ENCODE measurements at places on chromosomes 2 and 18.

GRCh38 chr2:48233005-48233404 is 296.9 kb upstream of the STON1 start:
- no peak for DNase-seq

DNA sequence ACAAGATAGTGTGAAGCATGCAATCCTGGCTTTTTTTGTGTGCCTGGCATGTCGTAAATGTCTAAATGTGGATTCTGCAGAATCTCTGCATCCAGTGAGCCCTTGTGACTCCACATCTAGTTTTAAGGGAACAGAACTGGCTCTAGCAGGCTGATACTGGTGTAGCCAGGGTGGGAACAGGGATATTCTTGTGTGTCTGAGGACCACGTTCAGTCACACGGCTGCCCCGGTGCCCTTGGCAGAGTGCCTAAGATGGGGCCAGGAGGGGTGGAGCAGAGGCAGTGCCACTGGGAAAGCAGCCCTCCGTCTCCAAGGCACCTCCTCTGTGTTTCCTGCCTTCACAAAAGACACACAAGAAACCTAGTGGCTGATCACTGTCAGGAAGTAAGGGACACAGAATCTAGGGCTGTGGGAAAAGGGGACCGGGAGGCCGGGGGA is 91.5 kb upstream of the PARD3B start:
- DNase-seq: no peak

DNA sequence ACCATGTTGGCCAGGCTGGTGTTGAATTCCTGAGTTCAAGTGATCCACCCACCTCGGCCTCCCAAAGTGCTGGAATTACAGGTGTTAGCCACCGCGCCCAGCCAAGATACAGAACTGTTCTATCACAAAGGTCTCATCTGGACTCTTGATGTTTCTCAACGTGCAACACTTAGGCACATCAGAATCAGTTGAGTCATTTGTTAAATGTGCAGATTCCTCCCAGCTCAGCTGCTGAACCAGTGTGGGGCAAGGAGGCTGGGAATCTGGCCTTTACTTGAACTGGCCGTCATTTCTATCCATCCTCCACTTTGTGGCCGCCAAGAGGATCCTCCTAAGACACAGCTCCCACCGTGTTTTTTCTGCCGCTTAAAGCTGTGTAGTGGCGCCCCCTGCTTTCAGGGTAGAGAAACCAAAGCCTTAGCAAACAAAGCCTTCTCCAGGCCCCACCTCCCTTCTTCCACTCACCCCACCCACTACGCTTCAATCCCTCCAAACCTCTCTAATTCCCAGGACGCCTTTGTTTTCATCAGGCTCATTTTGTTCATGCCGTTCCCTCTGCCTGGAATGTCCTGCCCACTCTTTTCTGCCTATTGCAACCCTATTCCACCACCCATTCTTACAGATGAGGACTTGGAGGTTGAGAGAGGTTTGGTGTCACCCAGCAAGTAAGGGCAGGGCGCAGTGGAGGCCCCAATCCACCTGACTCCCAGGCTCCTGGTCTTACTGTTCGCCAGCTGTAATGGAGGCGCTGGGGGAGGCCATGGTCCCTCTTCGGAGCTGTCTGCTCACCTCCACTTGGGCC is 776 bp upstream of the SPEG start:
- no peak for DNase-seq

DNA sequence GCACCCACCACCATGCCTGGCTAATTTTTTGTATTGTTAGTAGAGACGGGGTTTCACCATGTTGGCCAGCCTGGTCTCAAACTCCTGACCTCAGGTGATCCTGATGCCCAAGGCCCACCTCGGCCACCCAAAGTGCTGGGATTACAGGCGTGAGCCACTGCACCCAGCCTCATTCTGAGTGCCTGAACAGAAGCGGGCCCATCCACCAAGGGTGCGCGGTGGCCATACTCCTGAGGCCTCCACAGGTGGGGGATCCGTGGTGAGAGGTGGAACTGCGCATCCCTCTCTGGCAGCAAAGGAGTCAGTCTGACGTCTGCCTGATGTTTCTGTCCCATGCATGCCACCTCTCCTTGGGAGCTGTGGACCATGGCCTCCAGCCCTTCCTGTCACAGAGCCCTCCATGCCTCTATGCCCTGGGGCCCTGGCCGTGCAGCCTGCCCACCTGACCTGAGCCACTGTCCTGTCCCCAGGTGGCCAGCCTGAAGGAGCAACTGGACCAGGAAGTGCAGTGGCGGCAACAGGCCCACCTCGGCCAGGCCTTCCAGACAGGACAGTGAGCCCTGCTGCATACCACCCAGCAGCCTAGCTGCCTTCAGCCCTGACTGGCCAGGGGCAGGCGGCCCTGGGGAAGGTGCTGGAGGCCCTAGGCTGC is 7.6 kb upstream of the SNED1 start:
- no peak for DNase-seq

GRCh38 chr18:59990121-59990823 is 90.5 kb downstream of the PMAIP1 start:
- DNase-seq: no peak

- no peak for DNase-seq
These were observed 102.0 kb upstream of the PPP1CB start for GRCh38 chr2:28649481-28650265.

- no peak for DNase-seq
These were observed 1.8 kb downstream of the ZEB2 start for GRCh38 chr2:144517866-144518747.

GRCh38 chr2:64819774-64820688 is 166.3 kb upstream of the SERTAD2 start:
- DNase-seq: no peak

GRCh38 chr2:225773148-225773547 is 373.6 kb downstream of the NYAP2 start:
- no peak for DNase-seq

GRCh38 chr18:75161256-75162028 is 47.5 kb downstream of the PTGR3 start:
- DNase-seq: peak; percentile 23

GRCh38 chr18:40685219-40685618 is 1269.8 kb upstream of the PIK3C3 start:
- no peak for DNase-seq

DNA sequence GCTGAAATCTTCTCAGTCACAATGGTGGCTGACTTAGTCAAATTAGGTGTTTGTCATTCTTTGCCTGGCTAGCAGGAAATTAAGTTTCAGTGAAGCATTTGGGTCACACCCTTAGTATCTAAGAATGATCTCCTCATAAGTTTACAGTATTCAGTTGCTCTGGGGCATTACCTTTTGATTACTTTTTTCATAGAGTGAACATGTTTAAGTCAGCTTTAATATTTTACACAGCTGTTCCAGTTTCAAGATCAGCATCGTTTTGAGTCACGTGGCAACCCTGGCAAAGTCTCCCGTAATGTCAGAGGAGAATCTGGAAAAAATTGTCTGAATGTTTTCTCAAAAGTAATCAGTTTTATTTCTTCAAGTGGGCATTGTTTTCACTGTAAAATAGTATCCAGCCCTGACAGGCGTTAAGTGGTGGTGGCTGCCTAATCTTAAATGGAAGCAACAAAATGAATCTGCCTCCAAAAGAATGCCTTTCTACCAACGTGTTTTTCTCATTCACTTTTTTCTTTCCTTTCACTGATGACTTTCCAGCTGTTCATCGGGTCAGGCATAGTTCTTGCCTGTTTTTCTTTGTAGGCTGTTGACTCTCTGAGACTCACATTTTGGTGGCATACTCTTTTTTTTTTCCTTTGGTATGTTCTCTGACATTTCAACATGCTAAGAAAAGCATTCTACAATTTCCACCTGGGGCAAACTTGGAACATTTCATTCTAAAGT is 319.6 kb upstream of the TCF4 start:
- no peak for DNase-seq

- no peak for DNase-seq
These were observed 443 bp downstream of the CPSF3 start for GRCh38 chr2:9423922-9424272.

DNA sequence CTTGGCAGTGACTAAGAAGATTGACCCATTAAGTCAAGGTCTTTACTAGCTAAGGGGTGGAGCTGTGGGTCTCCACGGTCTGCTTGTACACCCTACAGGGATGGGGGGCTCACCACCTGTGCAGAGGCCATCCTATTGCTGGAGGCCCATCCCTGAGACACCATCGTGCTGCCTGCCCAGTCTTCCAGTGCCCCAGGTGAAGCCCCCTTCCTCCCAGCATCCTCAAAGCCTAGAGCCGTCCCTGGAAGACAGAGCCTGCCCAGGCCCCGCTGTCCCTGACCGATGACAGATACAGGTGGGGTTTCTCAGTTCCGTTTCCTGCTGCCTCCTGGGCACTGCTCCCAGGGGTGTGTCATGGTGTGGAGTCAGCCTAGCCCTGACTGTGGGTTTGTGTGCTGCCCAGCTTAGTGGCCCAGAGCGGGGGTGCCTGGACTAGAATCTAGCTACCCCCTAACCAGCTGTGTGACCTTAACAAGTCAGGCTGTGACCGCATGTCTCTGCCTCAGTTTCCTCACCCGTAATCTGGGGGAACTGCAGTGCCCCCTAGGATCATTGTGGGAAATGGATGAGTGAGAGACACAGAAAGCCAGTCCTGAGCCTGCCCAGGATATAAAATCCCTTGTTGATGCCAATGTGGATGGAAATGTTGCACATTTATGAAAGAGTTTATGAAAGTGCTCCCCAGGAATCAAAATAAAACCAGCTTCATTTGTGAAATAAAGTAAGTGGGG is 2.0 kb downstream of the OTOS start:
- no peak for DNase-seq

- no peak for DNase-seq
These were observed 231.9 kb upstream of the MGAT5 start for GRCh38 chr2:134021830-134022524.

DNA sequence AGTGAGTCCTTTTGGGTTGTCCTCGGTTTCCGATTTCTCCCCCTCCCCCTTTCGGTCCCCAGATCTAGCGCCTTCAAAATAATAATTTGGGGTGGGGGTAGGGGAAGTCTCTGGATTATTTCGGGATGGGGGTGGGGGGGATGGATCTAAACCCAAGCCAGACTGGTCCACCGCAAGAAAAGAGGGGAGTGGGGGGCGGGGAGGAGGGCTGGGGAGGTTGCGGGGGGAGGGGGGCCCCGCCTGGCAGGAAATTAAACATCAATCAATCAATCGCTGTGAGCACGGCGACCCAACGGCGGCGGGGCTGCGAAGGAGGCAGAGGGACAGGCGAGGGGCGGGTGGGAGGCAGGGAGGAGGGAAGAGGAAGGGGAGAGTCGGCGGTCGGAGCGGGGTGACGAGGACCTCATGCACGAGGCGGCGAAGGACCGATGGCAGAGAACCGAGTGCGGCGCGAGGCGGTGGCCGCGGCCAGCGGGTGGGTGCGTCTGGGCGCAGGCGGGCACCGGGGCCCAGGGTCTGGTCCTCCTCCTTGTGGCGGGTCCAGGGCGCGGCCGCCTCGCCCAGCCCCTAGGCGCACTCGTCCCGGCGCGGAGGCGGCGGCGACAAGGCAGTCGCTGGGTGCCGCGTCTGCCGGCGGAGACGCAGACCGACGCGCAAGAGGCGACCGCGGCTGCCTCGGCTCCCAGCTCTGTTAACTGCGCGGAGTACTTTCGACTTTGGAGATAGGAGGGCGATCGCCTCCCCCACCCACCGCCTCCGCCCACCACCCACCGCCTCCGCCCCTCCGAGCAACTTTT is 468 bp upstream of the SATB2 start:
- peak; percentile 53 for DNase-seq

GRCh38 chr2:191270306-191271161 is 25.3 kb downstream of the MYO1B start:
- DNase-seq: no peak

DNA sequence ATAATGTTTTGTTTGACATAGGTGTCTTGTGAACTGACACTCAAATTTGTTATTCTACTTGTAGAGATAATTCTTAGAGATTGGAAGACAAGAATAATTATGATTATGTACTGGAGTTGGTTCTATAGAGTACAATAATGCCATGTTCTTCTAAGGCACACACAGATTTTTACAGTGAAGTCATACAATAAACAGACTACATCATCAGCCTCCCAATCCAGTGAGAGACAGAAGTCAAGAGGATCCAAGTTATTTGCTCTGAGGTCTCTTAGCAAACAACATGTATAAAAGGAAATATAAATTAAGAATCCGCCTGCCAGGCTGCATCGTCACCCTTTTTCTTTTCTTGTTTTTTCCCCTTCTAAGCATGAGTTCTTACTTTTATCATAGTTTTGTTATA is 613.5 kb upstream of the SETBP1 start:
- DNase-seq: no peak

GRCh38 chr18:7566567-7567473 is at the start of gene PTPRM:
Gene PTPRM (plus strand): TSS chr18:7567316. CDS start chr18:7567819, 503 bp downstream.
- DNase-seq: peak; percentile 41

DNA sequence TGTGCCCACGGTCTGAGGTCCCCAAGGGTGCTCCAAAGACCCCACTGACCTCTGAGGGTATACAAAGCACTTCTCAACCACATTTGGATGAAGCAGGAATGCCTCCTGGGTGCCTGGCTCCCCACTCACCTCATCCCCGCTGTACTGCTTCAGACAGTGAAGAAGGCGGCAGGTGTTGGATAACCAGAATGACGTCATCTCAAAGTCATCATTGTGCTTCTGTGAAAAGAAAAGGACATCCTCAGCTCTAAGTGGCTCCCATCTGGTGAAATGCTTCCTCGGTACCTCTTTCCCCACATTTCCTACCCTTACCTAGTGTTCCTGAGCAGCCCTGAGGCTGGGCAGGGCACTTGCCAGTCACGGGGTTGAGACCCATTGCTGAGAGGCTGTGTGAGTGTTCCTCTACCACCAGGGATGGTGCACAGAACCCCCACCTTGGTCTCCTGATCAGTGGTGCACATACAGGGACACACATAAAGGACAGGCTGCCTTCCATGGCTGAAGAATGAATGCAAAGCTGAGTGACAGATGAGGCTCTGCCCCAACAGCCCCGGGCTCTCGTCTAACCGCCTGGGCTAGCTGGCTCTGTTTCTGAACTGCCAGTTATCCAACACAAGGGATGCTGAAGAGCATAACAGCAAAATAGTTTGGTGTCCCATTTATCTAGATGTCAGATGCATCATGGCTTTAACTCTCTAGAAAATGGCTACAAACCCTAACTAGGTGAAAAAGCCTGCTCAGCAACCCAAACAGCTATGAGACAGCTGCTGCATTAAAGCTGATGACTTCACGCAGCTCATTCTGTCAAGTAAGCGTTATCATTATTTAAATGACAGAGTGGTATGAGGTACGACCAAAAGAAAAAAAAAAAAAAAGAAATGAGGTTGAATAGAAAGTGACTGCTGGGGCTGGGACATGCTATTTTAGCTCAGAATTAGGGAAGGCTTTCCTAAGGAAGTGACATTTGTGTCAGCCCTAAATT is 28.2 kb upstream of the ACAA2 start:
- no peak for DNase-seq

DNA sequence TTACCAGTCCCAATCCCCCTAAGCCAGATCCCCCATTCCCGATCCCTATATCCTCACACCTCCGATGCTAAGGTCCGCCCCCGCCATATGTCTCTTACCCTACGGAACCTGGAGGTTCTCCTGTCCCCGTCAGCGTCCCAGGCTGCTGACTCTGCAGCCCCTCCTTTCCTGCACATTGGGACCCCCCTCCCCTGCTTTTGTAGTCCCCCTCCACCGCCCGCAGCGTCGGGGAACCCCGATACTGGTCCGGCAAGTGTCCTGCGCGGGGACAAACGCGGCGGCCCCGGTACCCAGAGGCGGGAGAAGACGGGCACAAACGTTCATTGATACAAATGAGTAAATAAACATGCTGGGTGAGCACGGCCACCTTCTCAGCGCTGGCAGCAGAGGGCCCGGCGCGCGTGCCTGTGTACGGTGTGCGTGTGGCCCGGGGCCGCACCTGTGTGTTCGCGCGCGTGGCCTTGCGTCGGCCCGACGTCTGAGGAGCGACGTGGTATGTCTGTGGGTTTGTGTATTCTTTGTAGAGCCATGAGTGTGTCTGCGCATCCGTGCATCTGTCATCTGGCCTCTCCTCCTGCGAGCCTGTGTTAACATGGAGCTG is 2.0 kb upstream of the CYP26B1 start:
- no peak for DNase-seq

GRCh38 chr2:195038153-195038552 is 618.9 kb upstream of the SLC39A10 start:
- DNase-seq: no peak
